ENCODE measurements at places on chromosomes 3 and 15.
A peak's percentile ranks its signal among the peaks of the same experiment; 100 is the strongest.

- no peak for DNase-seq
Observed at GRCh38 chr3:63768386-63768785, 50.7 kb upstream of the C3orf49 start.

DNA sequence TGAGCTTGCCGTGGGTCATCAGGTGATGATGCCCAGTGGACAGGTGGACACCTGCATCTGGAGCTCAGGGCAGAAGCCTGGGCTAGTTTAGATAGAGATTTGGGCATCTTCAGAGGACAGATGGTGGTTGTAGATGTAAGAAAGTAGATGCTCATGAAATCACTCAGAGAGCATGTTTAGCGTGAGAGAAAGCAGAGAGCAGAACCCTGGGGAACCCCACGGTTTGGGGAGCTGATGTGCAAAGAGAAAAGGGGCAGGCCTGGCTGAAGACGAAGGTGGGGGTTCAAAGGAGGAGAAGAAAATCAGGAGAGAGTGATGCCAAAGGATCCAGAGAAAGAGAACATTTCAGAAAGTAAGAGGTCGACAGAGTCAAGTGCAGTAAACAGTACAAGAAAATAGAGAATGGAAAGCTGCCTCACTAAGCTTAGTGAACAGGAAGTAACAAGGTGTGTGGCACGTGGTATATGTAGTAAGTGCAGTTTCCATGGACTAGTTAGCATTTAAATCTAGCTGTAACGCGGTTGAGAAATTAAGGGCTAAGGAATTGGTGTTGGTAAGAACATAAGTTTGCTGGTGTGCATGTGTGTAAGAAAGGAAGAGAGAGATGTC is 13.5 kb downstream of the TIGIT start:
- peak; percentile 46 for DNase-seq

DNA sequence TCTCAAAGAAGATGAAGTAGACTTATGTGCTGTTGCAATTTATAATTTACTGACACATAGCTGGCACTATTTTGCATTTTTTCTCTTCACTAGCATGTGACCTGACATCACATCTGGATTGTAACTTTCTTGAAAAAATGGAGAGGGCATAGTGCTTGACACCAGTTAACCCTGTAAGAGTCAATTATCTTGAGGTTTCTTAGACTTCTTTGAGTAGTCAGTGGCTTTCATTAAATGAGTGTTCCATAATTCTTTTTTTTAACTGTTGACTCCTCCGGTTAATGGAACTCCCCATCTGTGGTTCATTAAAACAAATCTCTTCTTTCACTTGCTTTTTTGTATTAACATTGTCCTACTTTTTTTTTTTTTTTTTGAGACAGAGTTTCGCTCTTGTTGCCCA is 16.9 kb upstream of the PRKCI start:
- no peak for DNase-seq

- DNase-seq = no peak
Observed at GRCh38 chr15:31285772-31286261, 40.8 kb upstream of the KLF13 start.

DNA sequence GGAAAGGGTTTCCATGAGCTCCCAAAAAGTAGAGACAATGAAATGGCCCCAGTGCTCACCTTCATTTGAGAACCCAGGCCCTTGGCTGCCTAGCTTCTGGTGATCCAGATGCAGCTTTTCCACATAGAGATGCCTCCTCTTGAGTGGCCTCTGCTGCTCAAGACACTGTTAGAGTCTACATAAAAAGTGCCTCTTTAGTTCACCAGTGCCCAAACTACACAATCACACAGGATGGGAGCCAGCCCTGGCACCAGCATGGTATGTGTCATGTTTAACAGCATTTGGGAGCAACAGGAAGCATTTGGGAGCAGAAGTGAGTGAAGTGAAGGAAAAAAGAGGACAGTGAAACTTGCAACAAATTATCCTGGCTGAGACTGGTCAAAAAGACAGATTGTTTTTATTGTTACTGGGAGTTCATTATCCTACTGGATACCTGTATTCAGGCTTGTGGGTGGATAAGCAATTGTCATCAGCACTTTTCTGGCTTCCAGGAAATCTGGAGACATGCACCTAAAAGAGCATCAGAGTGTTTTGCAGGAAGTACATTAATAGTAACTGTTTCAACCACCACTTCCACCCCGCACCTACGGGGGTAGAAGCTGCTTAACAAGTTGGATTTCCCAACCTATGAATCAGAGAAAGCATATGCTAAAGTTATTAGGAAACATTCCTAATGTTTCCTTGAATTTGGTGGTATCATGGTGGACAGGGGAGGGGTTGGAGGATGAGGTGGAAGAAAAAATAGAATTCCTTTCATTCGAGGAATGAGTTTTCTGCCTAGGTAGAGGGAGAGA is 416.2 kb downstream of the IGSF11 start:
- no peak for DNase-seq

DNA sequence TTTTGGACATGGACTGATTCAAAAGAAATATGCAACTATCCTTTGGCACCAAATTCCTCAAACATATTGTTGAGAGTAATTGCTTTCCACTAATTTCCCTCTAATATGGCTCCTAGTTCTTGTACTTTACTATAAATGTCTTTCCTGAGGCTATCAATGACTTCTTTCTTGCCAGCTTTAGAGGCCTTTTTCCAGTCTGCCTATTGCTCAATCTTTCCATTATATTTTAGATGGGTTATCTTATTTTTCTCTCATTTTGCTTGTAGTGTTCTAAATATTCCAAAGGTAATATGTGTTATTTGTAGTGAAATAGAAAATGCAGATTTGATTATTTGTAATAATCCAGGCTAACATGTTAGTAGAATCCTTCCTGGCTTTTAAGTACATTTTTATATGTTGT is 11.5 kb upstream of the TEX9 start:
- DNase-seq = no peak

DNA sequence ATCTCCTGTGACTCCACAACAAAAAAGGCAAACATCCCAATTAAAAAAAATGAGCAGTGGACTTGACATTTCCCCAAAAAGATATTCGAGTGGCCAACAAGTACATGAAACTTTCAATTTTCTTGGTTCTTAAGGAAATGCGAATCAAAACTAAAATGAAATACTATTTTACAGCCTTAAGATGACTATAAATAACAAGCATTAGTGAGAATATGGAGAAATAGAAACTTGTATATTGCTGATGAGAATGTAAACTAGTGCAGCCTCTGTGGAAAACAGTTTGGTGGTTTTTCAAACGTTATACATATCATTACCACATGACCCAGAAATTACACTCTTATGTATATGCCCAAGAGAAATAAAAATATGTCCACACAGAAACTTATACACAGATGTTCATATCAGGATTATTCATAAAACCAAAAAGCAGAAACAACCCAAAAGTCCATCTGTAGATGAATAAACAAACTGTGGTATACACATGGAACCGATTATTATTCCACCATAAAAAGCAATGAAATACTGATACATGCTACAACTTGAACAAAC is 153.2 kb upstream of the GPR149 start:
- DNase-seq = no peak

DNA sequence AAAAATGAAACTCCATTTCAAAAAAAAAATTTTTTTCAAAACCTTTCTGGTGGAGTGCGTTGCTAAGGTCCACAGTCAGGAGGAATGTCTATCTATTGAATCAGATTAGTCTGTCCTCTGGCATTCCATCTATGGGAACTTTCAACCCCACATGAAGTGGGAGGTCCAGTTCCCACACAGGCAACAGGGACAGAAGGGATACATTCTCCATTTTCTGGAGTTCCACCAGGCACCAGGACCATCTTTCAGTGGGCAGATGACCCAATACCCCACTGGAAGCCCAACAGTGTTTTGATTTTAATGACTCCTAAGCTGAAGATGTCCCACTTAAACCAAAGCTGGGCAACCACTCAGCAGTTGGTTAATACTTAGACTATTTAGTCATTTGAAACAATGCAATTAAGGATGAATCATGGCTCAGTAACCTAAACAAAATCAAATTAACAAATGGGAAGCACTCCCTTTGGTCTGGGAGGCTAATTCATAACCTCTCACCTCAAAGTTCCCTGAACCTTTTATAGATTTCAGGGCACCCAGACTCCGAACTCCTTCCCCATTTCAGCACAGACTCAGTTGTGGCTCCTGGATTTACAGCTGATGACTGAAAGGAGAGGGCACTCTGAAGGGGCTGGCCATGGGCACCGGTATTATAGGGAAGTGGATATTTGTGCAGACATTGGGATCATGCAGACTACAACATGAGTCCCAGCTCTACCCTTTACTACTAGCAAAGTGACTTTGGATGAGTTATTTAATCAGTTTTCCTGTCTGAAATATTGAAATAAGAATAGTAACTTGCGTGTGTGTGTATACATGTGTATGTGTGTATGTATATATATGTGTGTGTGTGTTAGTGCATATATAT is 264.3 kb upstream of the LRTM1 start:
- no peak for DNase-seq

- no peak for DNase-seq
Observed at GRCh38 chr3:141669434-141669833, 68.7 kb upstream of the RNF7 start.

GRCh38 chr15:30043211-30043655 is 39.5 kb upstream of the GOLGA8J start:
- no peak for DNase-seq
